ENCODE measurements at places on chromosomes 12 and 14.

DNA sequence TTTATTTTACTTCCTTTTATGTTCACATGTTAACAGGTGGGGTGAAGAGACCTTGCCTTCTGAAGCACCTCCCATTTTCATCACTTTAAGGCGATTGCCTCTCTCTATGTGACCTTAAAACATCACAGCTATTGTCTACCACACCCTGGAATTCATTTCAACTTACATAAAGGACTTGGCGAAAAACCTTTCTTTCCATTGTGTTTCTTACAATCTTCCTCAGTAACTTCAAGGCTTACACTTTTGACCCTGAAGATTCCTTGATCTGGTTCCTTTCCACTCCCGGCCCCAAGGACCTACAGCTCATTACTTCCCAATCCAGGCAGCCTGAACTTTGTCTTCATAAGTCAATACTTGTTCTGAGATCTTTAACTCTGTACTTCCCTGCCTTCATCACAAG lies 443.3 kb downstream of the ADAMTS20 start:
- no peak for DNase-seq
- H3K27ac ChIP-seq: no peak overlapping the region
- H3K4me3 ChIP-seq: no peak overlapping the region
- H3K27me3 ChIP-seq: no peaks in the 10 kb centered on the region

DNA sequence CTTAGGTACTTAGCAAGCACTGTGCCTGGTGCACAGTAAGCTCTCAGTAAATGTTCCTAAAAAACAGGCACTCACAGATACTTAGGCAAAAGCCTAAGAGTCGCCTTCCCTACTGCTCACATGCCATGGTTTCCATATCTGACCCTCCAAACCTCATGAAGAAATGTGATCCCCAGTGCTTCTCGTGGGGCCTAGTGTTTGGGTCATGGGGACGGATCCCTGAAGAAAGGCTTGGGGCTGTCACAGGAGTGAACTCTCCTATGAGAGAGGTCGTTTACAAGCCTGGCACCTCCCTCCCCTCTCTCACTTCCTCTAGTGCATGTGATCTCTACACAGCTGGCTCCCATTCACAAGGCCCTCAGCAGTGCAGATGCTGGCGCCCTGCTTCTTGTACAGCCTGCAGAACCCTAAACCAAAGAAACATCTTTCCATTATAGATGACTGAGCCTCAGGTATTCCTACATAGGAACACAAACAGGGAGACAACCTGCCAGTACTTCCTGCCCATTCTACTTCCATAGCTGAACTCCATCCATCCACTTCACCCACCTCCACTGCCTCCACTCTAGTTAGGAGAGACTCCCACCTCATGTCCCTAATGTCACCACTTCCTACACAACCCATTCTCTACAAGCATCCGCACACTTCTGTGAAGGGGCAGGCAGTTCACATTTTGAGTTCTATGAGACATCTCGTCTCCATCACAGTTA lies 2.9 kb downstream of the SLC15A4 start:
- H3K36me3 ChIP-seq: no peaks in the 10 kb centered on the region
- H3K27me3 ChIP-seq: no peaks in the 10 kb centered on the region
- H3K27ac ChIP-seq: no peak overlapping the region
- H3K4me3 ChIP-seq: no peak overlapping the region
- DNase-seq: no peak

DNA sequence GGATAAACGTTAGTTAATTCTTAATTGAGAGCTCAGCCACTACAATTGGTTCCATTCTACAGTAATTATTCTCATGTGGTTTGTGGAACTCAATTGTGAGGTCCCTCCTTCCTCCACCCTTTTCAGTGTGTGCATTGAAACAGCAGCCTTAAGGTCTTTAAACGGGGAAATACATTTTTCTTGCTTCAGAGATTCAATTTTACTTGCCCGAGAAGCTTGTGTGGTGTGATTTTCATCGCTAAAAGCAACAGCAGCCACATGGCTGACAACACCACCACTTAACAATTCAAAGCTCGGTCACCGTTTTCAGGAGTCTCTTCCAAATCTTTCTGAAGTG lies 733 bp upstream of the PPFIBP1 start:
- no peaks in the 10 kb centered on the region for H3K27me3 ChIP-seq
- no peak for DNase-seq
- H3K27ac ChIP-seq: peak overlapping the region; percentile 85
- H3K36me3 ChIP-seq: no peaks in the 10 kb centered on the region
- peaks cover 34% of the 10 kb centered on the region for H3K4me1 ChIP-seq
- peak overlapping the region; percentile 95 for H3K4me3 ChIP-seq

DNA sequence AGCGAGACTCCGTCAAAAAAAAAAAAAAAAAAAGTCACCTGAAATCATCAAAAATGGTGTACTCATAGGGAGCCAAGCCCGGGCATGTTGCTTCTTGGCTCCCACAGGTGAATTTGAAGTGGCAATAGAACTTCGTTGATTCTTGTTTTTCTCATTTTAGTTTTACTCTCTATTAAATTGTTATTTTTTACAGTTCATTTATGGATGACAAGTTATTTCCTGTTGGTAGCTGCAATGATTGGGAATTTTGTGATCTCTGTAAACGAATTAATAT lies 1.3 kb downstream of the TM7SF3 start:
- H3K27me3 ChIP-seq: no peaks in the 10 kb centered on the region
- peaks cover 18% of the 10 kb centered on the region for H3K4me1 ChIP-seq
- no peak for DNase-seq
- no peaks in the 10 kb centered on the region for H3K36me3 ChIP-seq

GRCh38 chr12:70695361-70696023 lies 58.3 kb upstream of the PTPRB start:
- no peak overlapping the region for H3K27ac ChIP-seq
- H3K4me1 ChIP-seq: peaks cover 5% of the 10 kb centered on the region
- H3K36me3 ChIP-seq: no peaks in the 10 kb centered on the region
- DNase-seq: no peak

- peaks cover 25% of the 10 kb centered on the region for H3K4me1 ChIP-seq
- no peak overlapping the region for H3K4me3 ChIP-seq
- peak; percentile 76 for DNase-seq
- H3K27me3 ChIP-seq: no peaks in the 10 kb centered on the region
Observed at GRCh38 chr14:72701605-72702004, 192.3 kb downstream of the DPF3 start.

DNA sequence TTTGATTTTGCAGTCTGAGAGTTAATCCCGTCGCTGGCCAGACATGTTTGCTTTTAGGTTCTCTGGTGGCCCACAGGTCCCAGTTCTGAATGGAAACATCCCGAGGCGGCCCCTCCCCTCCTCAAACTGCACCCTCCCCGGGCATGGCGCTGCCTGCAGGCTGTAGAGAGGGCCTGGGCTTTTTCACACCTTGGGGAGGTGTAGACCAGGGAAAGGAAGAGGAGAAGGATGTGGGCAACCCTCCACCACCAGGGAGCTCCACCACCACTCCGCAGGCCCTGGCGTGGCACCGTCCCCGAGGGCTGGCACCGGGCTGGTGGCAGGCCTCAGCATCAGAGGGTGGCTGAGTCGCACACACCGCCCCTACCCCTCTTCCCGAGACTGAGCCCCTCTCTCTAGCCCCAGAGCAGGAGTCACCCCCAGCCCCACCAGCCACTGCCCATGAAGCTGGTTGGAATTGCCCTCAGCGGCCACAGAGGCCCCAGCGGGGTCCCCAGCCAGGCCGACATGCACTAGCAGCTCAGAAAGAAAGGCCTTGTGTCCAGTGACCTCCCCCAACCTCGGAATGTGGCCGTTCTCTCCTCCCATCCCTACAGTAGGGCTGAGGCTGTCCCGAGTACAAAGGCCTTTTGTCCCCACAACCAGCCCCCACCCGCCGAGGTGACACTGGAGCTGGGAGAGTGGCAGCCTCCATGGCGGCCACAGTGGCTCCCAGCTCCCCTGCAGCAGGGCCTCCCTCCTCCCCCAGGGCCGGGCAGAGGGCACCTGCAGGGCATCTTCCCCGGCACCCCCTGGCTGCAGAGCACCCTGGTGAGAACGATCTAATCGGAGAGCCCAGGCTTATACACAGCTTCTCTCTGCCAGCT lies 23.5 kb upstream of the INF2 start:
- no peaks in the 10 kb centered on the region for H3K36me3 ChIP-seq
- no peaks in the 10 kb centered on the region for H3K27me3 ChIP-seq
- no peaks in the 10 kb centered on the region for H3K4me1 ChIP-seq
- DNase-seq: no peak

GRCh38 chr14:99268810-99269707 lies 2.9 kb downstream of the BCL11B start:
- H3K4me1 ChIP-seq: peaks cover 13% of the 10 kb centered on the region
- H3K27ac ChIP-seq: no peak overlapping the region
- no peak for DNase-seq
- no peak overlapping the region for H3K4me3 ChIP-seq

DNA sequence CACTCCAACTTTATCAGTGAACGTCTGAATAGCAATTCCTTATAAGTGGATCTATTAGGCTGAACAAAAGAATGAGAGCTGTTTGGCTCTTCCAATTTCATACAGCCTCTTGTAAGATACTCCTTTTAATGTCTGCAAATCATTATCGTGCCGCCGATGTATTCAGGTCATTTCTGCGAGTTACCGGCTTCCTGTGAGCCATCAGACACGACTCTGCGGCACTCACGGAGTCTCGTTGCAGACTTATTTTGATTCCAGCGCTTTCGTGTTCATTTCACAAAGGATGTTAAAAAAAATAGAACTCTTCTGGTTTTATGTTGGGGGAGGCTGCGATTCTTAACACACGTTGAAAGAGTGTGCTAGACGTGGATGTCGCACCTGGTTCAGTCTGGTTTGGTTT lies 106.6 kb downstream of the GLT1D1 start:
- H3K27me3 ChIP-seq: no peaks in the 10 kb centered on the region
- H3K27ac ChIP-seq: no peak overlapping the region
- no peak overlapping the region for H3K4me3 ChIP-seq
- no peaks in the 10 kb centered on the region for H3K36me3 ChIP-seq

- H3K27me3 ChIP-seq: no peaks in the 10 kb centered on the region
- no peak overlapping the region for H3K27ac ChIP-seq
- H3K4me1 ChIP-seq: 0 out of 2 replicates have a peak, but pooled peaks cover 5% of the 10 kb centered on the region
- no peaks in the 10 kb centered on the region for H3K36me3 ChIP-seq
- H3K4me3 ChIP-seq: peak overlapping the region; percentile 24
Observed at GRCh38 chr12:68863109-68863770, 55.3 kb downstream of the MDM2 start.

DNA sequence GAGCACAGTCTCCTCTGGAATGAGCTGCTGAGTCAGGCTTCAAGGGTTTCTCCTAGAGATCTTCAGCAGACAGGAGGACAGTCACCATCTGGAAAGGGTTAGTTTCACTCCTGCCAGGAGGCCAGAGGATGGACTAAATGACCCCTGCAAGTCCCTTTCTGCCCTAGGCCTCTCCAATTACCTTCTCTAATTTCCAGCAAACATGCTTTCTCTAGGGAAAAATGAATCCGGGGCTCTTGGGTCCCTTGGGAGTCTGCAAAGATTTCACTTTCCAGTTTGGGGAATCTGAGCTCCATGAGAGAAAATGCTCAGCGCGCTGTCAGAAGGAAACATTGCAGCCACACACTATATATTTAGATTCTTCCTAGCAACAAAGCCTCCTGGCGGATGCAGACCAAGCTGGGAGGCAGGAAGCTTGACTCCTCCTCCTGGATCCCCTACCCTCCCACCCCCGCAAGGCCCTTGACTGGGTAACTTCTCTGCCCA lies 184.4 kb upstream of the CCND2 start:
- no peaks in the 10 kb centered on the region for H3K36me3 ChIP-seq
- peak; percentile 3 for DNase-seq
- no peak overlapping the region for H3K27ac ChIP-seq
- no peak overlapping the region for H3K4me3 ChIP-seq
- H3K27me3 ChIP-seq: peaks cover 9% of the 10 kb centered on the region

DNA sequence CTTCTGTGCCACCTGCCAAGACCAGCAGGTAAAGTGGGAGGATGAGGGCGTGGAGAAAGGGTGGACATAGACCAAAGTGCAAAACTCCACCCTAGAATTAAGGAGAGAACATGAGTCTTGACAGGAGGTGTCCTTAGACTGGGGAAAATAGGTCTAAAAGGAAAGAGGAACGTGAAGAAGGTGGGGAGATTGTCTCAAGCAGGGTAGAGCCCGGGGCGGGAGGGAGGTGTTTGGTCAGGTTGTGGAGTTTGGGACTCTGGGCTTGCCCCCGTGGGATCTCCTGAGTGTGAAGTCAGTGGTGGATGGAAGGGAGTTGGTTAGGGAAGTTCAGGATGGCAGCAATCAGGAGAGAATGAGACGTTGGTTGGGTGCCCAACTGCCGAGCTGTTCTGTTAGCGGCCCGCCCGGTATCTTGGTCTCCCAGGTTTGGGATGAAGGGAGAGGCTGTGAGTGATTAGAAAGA lies 386 bp downstream of the DGKA start:
- peak overlapping the region; percentile 78 for H3K4me3 ChIP-seq
- no peaks in the 10 kb centered on the region for H3K27me3 ChIP-seq
- peak overlapping the region; percentile 87 for H3K27ac ChIP-seq

DNA sequence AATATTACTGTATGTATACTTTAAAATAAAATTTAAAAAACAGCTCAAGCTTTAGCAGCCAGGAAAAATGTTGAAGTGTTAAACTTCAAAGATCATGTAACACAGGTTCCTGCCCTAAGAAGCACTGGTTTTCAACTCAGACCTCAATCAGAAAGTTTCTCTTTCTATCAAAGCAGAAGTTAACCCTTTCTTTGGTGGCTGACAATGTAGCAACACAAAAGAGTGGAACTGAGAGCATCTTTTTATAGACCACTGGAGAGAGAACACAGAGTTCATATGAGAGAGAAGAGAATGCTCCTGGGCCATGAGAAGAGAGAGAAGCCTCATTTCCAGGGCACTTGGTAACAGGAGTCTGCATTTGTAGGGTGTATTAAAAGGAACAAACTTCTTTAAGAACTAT lies 42.2 kb upstream of the KTN1 start:
- no peak overlapping the region for H3K27ac ChIP-seq
- H3K36me3 ChIP-seq: no peaks in the 10 kb centered on the region
- no peak overlapping the region for H3K4me3 ChIP-seq
- no peaks in the 10 kb centered on the region for H3K27me3 ChIP-seq

- H3K4me1 ChIP-seq: no peaks in the 10 kb centered on the region
- no peak overlapping the region for H3K27ac ChIP-seq
- H3K27me3 ChIP-seq: no peaks in the 10 kb centered on the region
- DNase-seq: no peak
- no peak overlapping the region for H3K4me3 ChIP-seq
Observed at GRCh38 chr12:30308010-30308717, 387.5 kb downstream of the IPO8 start.

- H3K4me3 ChIP-seq: no peak overlapping the region
- H3K27me3 ChIP-seq: no peaks in the 10 kb centered on the region
- no peaks in the 10 kb centered on the region for H3K4me1 ChIP-seq
- H3K36me3 ChIP-seq: peaks cover 67% of the 10 kb centered on the region
Observed at GRCh38 chr14:68922201-68922621, 56.9 kb downstream of the ACTN1 start.

DNA sequence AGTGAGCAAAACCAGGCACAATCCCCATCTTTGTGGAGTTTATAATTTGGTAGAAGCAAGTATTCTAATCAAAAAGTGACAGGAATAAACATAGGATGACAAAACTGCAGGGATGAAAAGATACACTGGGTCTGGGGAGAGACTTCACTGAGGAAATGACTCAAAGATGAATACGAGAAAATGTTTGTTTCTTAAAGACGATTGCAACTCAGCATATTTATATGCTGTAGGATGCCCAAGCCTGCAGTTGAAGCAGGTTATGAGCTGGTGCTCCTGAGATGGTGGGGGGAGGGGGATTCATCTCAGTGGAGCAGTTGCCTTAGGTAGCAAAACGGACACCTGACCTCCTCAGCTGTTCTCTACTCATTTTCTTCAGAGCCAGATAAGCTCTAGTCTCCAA lies 13.4 kb upstream of the SLC38A4 start:
- no peak overlapping the region for H3K27ac ChIP-seq
- H3K27me3 ChIP-seq: no peaks in the 10 kb centered on the region
- H3K4me1 ChIP-seq: peaks cover 9% of the 10 kb centered on the region
- H3K36me3 ChIP-seq: no peaks in the 10 kb centered on the region
- DNase-seq: peak; percentile 9

GRCh38 chr14:49970474-49971147 lies 77.7 kb downstream of the ARF6 start:
- peaks cover 65% of the 10 kb centered on the region for H3K4me1 ChIP-seq
- H3K27ac ChIP-seq: no peak overlapping the region
- H3K4me3 ChIP-seq: no peak overlapping the region
- peak; percentile 43 for DNase-seq
- H3K27me3 ChIP-seq: no peaks in the 10 kb centered on the region

Measured in GM23248 (cell line).